ENCODE measurements at places on chromosomes 12 and 14.

GRCh38 chr14:61925043-61925442, 162.8 kb downstream of the SNAPC1 start:
- DNase-seq, result no peak

- DNase-seq, result no peak
These were observed 103.0 kb downstream of the SAMD4A start for GRCh38 chr14:54669721-54670561.

- DNase-seq, result no peak
These were observed 16.7 kb downstream of the SINHCAF start for GRCh38 chr12:31309279-31309678.

DNA sequence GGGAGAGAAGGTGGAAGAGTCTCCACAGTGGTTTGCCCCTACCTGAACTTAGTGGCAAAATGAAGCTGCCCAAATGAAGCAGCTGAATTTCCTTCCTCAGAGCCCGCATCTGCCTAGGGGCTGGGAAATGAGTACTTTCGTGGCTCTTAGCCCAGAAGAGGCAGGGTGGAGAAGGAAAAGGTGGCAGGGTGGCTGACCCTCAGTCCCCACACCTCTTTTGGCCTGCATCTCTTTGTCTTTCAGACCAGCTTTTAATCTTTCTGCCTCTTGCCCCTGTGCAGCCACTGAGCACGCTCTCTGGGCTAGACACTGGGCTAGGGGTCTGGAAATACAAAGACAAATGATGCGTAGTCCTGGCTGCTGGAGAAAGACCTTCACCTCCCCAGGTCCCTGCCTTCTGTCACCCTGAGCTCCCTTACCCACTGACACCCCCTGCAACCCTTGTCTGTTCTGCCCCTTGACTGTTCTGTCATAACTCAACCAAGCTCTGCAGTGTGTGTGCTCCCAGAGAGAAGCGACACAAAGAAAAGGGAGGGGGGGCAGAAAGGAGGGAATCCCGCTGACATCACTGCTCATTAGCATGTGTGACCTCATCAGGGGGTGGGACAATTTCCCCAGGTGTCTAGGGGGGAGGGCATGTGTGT, 371 bp upstream of the REM2 start:
- DNase-seq, result no peak

GRCh38 chr12:58148405-58148804, 207.0 kb downstream of the ATP23 start:
- no peak for DNase-seq

- no peak for DNase-seq
These were observed 3.6 kb downstream of the IFT43 start for GRCh38 chr14:75989134-75989533.

DNA sequence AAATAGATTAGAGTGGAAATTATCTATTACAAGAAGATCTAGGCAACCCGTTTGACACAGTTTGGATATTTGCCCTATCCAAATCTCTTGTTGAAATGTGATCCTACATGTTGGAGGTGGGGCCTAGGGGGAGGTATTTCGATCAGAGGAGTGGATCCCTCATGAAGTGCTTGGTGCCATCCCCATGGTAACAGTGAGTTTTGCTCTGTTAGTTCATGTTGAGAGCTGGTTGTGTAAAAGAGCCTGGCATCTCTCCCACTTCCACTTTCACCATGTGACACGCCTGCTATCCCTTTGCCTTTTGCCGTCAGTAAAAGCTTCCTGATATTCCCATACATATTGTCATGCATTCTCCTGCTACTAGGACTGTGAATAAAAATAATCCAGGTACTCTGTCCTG, 66.4 kb upstream of the FLRT2 start:
- no peak for DNase-seq

DNA sequence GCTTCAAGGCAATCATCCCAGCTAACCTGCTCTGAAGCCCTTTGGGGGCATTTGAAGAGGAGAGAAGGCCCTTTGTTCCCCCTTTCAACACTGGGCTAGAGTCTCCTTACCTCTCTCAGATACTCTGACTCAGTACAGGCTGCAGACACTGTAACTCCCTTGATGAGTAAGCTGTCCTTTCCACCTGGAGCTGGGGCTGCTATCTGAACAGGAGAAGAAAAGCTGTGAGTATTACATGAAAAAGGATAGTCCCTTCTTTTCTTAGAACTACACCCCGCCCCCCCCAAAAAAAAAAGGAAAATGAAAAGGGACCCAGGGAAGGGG, 186.6 kb upstream of the PLEKHG7 start:
- DNase-seq, result no peak

DNA sequence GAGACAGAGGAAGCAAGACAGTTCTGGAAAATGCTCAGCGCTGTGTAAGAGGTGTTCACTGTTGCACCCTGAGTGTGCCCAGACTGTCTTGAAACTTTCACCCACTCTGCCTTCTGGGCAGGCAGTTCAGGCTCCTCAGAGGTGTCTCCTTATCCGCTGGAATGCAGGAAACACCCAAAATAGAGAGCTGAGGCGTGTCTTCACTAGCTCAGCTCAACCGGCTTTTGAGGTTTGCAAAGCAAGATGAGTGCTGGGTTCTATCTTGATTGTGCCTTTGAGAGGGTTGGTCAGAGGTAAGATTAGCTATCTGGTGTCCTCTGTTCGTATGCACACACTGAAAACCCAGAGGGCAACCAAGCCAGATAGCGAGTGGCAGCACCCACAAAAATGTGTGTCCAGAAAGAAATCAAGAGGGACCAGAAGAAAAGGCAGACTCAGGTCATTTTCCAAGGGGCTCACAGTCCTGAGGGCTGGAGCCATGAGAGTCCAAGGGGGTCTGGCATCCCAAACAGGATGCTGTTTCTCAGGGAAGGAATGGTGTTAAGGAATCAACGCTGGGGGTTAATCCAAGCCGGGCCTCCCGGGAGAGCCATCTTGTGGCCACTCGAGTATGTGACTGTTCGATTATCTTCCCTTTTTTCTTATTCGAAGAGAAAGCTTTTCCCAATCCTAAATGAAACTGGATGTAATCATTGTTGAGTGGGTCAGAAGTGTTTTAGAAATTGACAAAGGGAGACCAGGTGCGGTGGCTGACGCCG, 47.1 kb downstream of the TBX3 start:
- no peak for DNase-seq

Measured in hematopoietic multipotent progenitor cell treated with erythropoietin and hydrocortisone succinate and interleukin-3 and kit ligand, for 8 days (in vitro differentiated cells).